ENCODE measurements at places on chromosomes 2 and 18.

DNA sequence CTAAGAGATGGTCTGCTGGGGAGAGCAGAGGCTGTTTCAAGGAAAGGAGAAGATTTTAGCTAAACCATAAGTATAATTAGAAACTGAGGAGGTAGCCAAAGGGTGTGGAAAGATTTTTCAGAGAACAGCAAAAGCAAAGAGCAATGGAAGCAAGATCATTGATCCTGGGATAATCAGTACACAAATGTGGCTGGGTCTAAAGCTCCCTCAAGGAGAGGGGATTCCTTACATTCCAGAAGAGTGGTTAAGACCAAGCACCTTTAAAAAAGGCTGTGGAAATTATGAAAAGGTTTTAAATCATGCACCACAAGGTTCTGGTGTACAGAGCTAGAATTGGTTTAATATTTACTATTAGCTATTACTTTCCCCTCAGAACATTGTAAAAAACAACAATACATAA, 246.0 kb upstream of the UBE2E3 start:
- no peak for DNase-seq

DNA sequence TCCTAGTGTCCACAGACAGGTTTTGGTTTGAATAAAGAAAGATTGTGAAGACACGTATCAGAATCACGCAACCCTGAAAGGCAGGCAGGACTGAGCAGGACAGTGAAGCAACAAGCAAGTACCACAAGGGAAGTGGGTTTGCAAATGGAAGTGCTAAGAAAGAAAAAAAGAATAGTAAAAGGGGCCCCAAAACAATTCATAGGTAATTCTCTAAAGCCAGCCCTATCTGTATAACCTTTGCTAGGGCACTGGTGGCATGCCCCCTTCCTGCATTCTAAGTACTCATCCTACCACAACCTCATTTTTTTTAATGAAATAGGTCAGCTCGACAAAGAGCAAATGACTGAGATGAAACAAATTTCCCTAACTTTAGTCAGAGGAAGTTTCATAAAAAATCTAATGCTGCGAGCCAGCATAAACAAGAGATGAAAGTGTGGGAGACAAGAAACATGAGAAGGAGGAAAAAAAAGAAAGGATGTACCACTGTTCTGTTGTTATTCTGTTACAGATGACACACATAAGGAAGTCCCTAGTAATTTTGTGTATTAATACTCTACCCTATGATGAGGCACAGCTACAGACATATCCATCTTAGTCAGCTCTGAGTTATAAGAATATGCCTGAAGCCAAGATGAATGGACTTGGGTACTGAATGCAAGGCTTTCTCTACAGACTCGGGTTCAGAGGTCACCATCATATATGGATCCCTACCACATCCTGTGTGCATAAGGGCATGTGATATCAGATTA, 32.2 kb downstream of the IKZF2 start:
- no peak for DNase-seq

DNA sequence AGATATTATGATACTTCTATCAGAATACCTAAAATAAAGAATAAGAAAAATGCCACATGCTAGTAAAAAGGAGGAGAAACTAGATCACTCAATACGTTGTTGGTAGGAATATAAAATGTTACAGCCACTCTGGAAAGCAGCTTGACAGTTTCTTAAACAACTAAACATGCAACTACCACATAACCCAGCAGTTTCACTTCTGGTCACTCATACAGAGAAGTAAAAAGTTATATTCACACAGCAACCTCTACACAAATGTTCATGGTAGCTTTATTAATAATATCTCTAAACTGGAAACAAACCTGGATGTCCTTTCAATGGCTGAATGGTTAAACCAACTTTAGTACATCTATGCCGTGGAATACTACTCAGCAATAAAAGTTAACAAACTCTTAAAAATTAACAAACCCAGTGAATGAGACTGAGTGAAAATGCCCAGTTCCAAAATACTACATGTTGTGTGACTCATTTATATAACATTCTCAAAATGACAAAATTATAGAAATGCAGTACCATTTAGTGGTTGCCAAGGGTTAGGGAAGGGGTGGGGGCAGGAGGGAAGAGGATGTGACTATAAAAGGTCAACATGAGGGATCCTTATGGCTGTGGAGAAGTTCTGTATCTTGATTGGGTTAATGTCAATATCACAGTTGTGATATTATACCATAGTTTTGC, 124.1 kb downstream of the MMADHC start:
- no peak for DNase-seq

GRCh38 chr2:61135510-61135909, 26.5 kb upstream of the C2orf74 start:
- no peak for DNase-seq

- DNase-seq = no peak
These were observed 43.7 kb downstream of the CDC42EP3 start for GRCh38 chr2:37627710-37628109.

- DNase-seq = no peak
These were observed 146.4 kb downstream of the MBD5 start for GRCh38 chr2:148167241-148167766.

GRCh38 chr2:73359915-73360697, 25.5 kb upstream of the ALMS1 start:
- DNase-seq = no peak

GRCh38 chr18:36128907-36129299, 237 bp downstream of the SLC39A6 start:
- no peak for DNase-seq

GRCh38 chr18:36534154-36534688, 236.7 kb downstream of the FHOD3 start:
- no peak for DNase-seq

DNA sequence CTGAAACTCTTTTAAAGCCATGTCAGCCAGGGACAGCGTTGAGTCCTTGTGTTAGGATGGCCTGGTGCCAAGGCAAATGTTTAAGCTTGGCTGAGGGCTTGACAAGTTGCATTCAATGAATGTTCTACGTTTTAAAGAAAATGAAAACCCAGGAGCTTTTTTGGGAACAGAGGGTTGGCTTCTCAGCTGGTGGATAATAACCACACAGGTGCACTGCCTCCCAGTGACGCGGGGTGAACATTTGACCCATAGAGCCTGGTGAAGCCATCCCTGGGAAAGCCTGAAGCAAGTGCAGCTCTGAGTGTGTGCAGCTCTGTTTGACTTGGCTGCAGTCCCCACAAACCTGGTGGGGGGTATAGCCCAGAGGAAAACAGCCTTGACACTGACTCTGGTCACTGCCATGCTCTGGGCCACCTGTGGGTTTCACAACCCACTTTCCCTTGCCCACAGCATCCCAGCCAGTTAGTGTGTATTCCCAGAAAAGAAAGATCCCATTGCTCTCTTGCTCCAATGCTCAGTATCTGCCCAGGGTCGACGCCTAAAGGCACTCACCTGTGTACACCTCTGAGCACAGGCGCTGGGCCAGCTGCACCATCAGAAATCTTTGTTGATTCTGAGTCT, 874.9 kb downstream of the RNF144A start:
- DNase-seq = no peak

- no peak for DNase-seq
These were observed 30.7 kb upstream of the PPM1B start for GRCh38 chr2:44137872-44138551.

DNA sequence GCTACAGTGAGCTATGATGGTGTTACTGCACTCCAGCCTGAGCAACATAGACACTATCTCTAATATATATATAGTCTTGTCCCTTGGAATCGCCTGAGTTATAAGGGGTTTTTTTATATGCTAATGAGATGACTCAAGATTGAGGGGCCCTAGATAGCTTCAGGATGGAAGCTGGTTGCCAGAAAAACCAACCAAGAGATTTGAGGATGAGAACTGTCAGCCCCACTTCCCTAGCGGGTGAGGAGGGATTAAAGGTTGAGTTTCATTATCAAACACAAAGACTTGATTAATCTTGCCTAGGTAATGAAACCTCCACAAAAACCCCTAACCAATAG, 12.6 kb upstream of the GALM start:
- DNase-seq = no peak

GRCh38 chr2:120855855-120856405, 120.3 kb downstream of the GLI2 start:
- DNase-seq = no peak

- DNase-seq = no peak
These were observed 203.0 kb upstream of the KCNJ3 start for GRCh38 chr2:154495455-154495868.

- DNase-seq = no peak
These were observed 20.5 kb upstream of the BCL2L11 start for GRCh38 chr2:111100087-111100764.

DNA sequence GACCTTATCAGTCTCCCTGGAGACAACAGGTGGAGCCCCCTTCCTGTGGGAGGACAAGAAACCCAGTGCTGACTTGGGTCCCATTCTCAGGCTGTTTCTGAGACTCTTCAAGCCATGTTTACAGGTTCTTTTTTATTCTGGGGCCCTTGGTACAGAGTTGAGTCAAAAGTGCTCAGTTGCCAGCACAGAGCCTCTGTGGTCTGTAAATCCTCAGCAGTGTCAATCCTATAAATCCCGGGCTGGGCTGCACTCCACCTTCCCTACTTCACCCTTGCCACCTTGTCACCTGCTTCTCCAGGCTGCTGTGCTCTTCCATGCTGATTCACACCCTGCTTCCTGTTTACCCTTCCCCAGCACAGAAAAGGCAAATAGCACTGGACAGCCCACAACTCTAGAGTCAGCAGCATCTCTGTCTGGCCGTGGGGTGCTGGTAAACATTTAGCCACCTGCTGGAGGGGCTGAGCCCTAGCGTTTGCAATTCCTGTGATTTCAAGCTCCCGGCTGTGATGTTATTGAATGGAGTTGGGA, 74.7 kb downstream of the TNFRSF11A start:
- DNase-seq = no peak
